Cardiac muscle cell (in vitro differentiated cells and primary cell): ENCODE measurements at places on chromosomes 16 and 17. TPM values are rescaled to one million over a fixed set of nuclear protein-coding genes. Genes with fewer than 3 reads are reported as not detected.

E4F1 gene
- 48.1 and 55.4 TPM in 2 replicates for total RNA-seq

KRTAP2-1 gene
- not detected in 2 replicates for total RNA-seq

ZC3H18 gene
- 16.1 and 26.9 TPM in 2 replicates for total RNA-seq

ZNF423 gene
- 14.5 and 22.2 TPM in 2 replicates for total RNA-seq

CDK5R1 gene
- total RNA-seq, result 1.7 and 3.5 TPM in 2 replicates

AATK gene
- 13.8 and 21.9 TPM in 2 replicates for total RNA-seq

GHDC gene
- 7.3 and 13.5 TPM in 2 replicates for total RNA-seq

TEKT3 gene
- total RNA-seq, result 0.07 and 0.12 TPM in 2 replicates

NOS2 gene
- 0.04 and 0.54 TPM in 2 replicates for total RNA-seq

ST6GALNAC1 gene
- 0.99 TPM in 1 of 2 replicates, not detected in the other for total RNA-seq

SPECC1 gene
- 24.5 and 48.7 TPM in 2 replicates for total RNA-seq

ABCA9 gene
- 0.07 and 0.09 TPM in 2 replicates for total RNA-seq

SPEM3 gene
- total RNA-seq, result not detected in 2 replicates

CRYBA1 gene
- not detected in 2 replicates for total RNA-seq

ADCY9 gene
- total RNA-seq, result 15.1 and 28.4 TPM in 2 replicates

TMEM106A gene
- total RNA-seq, result 4.2 and 5.8 TPM in 2 replicates

SLC47A2 gene
- 0.14 and 0.27 TPM in 2 replicates for total RNA-seq

CCDC40 gene
- 8.0 and 11.3 TPM in 2 replicates for total RNA-seq

ICAM2 gene
- not detected in 2 replicates for total RNA-seq

COA3 gene
- total RNA-seq, result 84.1 and 113 TPM in 2 replicates

ABCC3 gene
- not detected in 2 replicates for total RNA-seq

DNAI2 gene
- not detected in 2 replicates for total RNA-seq

NECAB2 gene
- 0.63 and 2.7 TPM in 2 replicates for total RNA-seq
